ENCODE measurements at places on chromosomes 1 and 21.

GRCh38 chr21:42218836-42219605 is at the start of gene ABCG1:
Gene ABCG1, plus strand, starts transcription at chr21:42219140. Its CDS starts 123 bp downstream, at chr21:42219263.
- DNase-seq: no peak

DNA sequence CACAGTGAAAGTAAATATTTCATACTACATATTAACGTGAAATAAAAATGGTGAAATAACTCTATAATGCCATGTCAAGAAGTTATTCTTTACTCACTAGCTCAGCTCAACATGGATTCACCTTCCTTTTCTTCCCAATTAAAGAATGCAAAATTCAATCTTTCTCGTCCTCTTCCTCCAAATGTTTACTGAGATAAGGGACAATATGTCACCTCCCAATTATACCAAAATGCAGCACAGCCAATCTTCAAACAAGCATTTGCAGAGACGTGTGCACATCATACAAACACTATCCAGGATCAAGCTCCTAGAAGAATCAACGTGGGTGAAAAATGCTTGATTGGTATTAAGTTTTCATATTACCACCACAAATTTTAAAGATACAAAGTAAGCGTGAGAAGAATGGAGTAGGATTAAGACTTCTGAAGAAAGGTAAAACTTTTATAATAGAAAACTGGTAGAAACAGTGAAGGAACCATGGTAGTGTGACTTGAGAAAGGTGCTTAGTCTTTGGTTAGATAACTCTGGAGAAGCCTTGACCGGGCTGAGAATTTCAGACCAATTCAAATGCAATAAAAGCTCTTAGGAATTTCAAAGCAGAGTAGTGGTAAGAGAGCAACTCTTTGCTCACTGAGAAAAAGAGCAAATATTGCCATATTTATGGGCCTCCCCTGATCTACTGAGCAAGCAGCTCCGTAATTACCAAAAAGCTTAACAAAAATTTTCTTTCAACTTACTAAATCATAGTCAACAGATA is 7.2 kb downstream of the PTP4A2 start:
- no peak for DNase-seq

GRCh38 chr1:160030657-160031364 is 979 bp downstream of the PIGM start:
- DNase-seq: no peak

- DNase-seq: no peak
Measured at GRCh38 chr1:67847466-67847865, 14.2 kb upstream of the GNG12 start.

DNA sequence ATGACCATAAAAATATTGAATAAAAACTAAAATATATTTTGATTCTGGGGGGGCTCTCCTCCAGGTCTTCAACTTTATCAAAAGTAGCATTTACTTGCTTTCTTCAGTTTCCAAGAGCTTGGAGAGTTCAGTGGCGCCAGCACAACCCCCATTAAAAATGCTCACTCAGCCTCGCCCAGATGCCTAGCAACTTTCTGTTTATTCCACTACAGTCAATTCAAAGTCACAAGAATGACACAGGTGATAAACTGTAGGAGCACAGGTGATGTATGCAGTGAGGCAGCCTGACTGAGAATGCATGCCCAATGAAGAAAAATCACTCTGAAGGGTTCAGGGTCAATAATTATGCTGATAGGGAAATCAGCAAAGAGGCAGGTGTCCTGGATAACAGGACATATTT is 159.4 kb upstream of the ATP1B1 start:
- no peak for DNase-seq

GRCh38 chr1:233427907-233428306 is 100.4 kb downstream of the MAP3K21 start:
- DNase-seq: no peak

- no peak for DNase-seq
Measured at GRCh38 chr1:155715777-155716176, 26.9 kb downstream of the DAP3 start.

GRCh38 chr21:42319376-42319775 is 4.2 kb upstream of the TFF3 start:
- DNase-seq: no peak

GRCh38 chr1:103997631-103998030 is 247.9 kb downstream of the AMY1C start:
- no peak for DNase-seq

GRCh38 chr1:116824631-116825206 is 70.5 kb downstream of the CD2 start:
- DNase-seq: no peak

DNA sequence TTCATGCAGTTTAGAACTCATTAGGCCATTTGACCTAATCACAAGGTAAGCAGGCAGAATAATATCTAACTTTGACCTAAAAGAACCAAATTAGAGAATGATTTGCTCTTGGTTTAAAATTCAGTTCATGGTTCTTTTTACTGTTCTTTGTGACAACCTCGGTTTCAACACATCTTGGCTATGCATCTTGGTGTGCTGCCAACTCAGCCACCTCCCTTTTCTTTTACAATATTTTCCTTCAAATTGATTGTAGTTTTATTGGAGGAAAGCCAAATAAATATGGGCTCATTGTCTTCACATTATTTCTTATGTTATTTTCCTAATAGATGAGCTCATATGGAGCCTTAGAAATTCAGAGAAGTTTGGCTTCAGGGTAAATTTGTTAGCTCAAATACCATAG is 338.3 kb downstream of the SIPA1L2 start:
- DNase-seq: no peak

GRCh38 chr1:4710592-4711415 is 56.4 kb downstream of the AJAP1 start:
- no peak for DNase-seq

DNA sequence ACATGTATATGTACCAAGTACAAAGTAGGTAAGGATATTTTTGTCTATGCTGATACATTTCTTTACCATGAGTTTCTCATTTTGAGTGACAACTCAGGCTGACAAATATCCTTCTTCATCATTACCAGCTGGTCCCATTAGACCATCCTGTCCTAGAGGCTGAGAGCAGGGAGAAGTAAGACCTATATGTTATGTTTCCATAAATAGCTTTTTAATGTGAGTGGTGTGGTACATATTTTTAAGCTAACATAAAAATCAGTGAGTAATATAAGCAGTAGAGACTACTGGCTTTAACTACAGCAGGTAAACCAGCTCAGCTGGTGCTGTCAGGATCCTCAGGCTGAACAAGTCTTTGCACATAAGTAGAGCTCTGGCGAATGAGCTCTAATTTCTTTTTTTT is 62.4 kb downstream of the CLEC20A start:
- no peak for DNase-seq

DNA sequence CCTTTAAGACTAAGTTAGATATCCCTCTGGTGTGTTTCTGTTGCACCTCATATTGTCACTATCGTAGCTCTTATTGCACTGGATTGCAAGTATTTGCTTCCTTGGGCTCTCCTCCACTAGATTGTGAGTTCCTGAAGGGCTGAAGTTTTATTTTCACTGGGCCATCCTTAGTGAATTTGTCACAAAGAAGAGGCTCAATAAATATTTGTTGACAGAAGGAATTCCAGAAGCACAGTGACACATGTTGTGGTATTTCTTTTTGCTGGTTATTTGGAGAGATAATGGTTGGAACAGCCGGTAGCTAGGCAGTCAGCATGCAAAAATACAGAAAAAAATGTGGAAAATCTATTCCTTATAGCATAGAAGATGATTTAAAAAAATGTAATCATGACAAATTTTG is 129.9 kb upstream of the ZRANB2 start:
- DNase-seq: no peak

GRCh38 chr1:231192620-231193163 is 30.8 kb downstream of the TRIM67 start:
- DNase-seq: no peak
